ENCODE measurements at places on chromosomes 6 and 20.

GRCh38 chr6:40841721-40842120 lies 197.3 kb downstream of the UNC5CL start:
- no peak for DNase-seq

GRCh38 chr20:51460163-51460562 lies 82.4 kb downstream of the NFATC2 start:
- DNase-seq: no peak

DNA sequence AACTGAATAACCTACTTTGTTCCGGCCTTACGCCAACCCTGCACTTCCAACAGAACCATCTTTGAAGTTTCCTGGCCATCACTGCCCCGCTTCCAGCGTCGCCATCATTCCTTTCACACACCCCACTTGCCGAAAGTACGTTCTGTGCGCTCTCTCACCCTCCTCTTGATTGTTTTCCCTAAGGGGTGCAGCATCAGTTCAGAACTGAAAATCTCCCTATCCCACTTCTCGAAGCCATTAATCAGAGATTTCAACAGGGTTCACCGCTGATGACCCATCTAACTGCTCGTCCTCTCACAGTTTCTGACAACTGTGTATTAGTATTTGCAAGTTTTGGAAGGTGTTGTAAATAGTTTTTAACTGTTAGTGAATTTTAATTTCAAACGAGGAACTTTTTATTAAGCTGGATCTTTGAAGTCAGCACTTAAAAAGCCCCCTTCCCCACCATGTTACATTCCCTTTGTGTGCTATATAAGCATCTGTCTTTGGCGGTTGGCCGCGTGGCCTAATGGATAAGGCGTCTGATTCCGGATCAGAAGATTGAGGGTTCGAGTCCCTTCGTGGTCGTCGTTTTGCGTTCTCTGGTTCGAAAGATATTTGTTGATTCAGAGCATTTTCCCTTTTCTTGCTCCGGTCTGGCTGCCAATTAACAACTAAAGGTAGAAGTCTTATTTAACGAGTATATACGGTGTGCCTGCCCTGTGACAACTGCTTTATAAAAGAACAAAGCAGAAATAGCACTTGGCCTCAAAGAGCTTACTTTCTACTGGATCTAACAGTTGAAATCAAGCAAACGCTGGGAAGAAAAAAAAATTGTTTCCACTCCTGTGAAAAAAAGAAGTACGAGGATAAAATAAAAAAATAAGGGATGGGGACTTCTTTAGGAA lies 42.6 kb downstream of the TRIM27 start:
- peak; percentile 80 for DNase-seq

GRCh38 chr6:150759483-150759882 lies 106.0 kb upstream of the MTHFD1L start:
- no peak for DNase-seq

DNA sequence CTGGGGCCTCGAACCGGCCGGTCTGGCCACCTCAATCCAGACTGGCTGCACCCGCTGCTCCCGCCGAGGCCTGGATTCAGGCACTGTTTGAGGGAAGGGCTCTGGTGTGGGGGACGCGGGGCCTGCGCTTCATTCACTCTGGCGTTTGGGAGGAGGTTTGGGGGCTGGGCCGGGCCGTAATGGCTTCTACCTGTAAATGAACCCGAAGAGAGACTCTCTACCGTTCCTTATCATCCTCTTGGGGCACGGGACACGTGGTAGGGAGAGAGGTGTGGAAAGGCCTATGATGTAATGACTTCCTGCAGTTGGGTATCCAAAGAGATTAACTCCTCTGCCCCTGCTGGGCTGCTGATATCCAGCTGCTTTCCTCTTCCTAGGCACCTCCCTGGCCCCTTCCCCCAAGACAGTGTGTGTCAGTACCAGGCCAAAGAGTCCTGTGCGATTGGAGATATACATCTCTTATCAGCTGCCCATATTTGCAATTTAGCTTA lies 1.8 kb downstream of the FOXO3 start:
- DNase-seq: peak; percentile 94

DNA sequence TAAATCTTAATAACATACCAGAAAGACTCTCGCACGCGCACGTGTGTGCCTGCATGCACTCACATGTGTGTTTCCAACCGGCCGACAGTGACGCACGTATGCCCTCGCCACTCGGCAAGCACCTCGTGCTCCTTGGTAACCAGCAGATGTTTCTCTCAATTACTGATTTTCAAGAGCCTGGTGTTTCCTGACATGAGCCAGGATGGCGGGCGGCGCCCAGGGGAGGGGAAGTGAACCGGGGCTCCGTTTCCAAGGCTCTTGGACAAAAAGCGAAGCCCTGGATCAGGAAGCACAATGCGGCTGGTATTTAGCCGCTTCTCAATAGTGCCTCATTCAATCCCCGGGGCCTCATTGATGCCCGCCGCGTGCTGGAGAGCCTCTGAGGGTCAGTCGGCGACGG lies 37.7 kb downstream of the PMEPA1 start:
- no peak for DNase-seq

- no peak for DNase-seq
Observed at GRCh38 chr6:89180971-89181370, 35.1 kb downstream of the PM20D2 start.

DNA sequence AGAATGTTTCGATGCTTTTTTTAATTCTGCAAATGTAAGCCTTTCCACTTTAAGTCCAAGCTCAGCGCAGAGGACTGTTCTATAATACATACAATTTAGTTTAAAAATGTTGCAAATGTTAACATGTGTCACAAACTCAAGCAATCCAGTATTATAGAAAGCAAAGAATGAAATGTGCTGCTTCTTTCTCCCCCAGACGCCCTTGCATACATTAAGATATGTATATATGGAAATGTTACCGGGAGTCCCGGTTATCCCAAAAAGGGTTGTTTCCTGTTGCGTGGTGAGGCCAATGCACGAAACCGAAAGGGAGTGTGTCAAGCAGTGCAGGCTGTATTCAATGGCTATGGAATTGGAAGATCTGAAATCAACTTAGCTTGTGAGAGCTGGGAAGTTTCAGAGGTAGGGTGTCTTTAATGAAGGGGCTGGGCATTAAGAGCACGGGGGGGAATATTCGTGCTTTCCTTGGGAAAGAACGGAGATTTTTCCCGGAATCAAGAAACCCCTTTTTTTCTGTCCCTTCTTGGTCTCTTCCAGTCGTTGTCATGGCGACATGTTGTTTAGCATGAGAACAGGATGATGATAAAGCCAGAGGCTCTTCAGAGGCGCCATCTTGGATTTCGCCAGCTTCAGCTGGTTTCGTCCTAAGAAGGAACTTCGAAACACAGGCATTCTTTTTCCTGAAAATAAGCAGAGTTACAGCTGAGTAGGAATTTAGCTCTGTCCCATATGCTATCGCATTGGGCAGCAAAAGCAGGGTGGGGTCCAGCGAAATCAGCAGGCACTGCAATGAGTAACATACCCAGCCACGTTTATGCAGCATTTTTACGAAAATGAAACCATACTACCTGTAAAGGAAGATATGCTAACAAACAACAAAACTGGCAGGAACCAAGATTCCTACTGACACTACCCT lies 10.1 kb upstream of the NQO2 start:
- peak; percentile 93 for DNase-seq

DNA sequence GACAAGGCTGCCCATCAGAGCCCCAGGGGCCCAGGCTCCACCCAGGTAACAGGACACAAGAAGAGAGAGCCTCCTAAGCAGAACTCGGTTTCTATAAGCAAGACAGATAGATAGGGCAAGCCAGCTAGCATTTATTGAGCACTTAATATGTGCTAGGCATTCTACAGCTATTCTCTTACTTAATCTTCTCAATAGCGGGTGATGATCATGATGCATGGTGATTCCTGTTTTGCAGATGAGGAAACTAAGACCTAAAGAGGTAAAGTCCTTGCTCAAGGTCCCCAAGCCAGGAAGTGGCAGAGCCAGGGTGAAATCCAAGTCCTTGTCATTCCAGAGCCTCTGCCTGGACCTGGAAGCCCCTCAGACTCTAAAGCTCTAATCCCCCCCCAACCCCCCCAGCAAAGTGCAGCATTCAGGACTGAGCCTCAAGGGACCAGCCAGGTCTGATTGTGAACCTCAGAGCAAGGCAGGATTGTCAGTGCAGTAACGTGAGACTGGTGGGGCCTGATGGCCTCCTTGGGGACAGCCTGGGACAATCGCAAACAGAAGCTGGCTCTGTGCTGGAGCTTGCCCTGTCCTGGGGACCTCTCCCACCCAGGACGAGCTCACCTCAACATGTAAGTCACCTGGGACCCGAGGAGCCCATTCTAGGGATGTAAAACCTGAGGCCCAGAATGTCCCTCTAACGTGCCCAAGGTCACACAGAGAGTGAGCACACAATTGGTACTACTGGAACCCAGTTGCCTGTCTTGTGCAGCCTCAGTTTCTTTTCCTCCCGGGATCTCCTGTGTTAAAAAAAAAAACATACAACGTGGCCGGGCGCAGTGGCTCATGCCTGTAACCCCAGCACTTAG lies 48.4 kb upstream of the PTGIS start:
- peak; percentile 29 for DNase-seq

- no peak for DNase-seq
Observed at GRCh38 chr6:119350952-119351372, 1.4 kb upstream of the MAN1A1 start.

DNA sequence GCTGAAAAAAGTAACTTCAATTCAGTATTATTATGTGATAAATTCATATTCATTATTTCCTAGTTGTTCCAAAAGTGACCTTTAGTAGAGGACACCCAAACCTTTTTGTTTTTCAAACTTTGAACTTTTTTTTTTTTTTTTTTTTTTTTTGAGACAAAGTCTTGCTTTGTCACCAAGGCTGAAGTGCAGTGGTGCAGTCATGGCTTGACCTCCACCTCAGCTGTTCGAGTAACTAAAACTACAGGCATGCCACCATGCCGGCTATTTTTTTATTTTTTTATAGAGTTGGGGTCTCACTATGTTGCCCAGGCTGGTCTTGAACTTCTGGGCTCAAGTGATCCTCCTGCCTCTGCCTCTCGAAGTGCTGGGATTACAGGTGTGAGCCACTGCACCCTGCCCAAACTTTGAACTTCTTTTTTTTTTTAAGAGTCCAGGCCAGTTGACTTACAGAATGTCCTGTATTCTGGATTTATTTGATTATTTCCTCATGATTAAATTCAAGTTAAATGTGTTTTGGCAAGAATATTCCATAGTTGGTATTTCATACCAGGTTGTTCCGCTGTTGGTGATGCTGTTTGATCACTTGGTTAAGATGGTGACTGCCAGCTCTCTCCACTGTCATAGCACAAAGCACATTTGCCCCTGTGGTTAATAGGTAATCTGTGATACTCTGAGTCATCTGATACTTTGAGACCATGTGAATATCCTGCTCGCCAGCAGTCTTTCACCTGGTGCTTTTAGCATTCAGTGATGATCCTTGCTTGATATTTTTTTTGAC lies 48.0 kb downstream of the VAPB start:
- no peak for DNase-seq

DNA sequence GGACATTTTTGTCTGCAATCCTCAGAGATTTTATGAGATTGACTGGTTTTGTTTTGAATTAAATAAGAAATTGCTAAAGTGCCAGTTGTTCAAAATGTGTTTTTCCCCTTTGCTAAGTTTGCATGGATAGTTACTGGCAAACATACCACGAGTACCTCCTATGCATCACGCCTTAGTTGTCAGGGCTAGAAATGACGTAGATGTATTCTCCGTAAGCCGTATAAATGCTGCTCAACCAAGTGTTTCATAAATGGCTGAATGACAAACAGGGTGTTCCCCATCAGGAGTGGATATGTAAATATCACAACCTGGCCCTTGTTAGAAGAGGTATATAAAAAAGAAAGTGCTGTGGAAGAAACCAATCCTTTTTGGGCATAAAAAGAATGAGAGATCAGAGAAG lies 341.1 kb upstream of the ZFP64 start:
- no peak for DNase-seq

DNA sequence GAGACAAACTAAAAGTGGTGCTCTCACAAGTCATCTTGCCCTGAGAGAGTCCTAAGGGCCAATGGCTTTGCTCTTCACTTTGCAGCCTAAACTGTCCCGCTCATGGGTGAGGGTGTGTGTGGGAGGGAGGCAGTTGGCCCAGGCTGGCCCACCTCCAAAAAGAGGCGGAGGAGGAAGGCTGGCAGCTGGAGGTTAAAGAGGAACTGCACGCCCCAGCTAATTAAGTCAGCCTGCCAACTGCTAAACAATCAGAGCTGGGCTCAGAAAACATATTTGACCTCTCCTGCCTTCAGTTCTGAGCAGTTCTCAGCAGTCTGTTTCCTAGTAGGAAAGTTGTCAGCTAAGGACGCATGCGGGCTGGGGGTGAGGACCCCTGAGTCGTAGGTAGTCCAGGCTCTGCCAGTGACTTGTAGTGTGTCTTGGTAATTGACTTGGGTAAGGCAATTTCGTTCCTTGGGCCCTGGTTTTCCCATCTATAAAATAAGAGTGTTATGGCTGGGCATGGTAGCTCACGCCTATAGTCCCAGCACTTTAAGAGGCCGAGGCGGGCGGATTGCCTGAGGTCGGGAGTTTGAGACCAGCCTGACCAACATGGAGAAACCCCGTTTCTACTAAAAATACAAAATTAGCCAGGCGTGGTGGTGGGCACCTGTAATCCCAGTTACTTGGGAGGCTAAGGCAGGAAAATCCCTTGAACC lies 17.0 kb downstream of the GSS start:
- peak; percentile 95 for DNase-seq

- DNase-seq: no peak
Observed at GRCh38 chr20:46670585-46671584, 18.4 kb downstream of the TP53RK start.

- peak; percentile 90 for DNase-seq
Observed at GRCh38 chr20:33663161-33664084, 1.3 kb downstream of the C20orf144 start.

- DNase-seq: no peak
Observed at GRCh38 chr20:31841928-31842327, 3.5 kb downstream of the FOXS1 start.

GRCh38 chr6:49888742-49889431 lies 22.6 kb upstream of the CRISP1 start:
- no peak for DNase-seq

- DNase-seq: peak; percentile 81
Observed at GRCh38 chr6:1605893-1606779, 3.6 kb upstream of the FOXC1 start.

GRCh38 chr6:84403545-84403944 lies 176.1 kb upstream of the CEP162 start:
- no peak for DNase-seq

GRCh38 chr6:104796031-104796785 lies 63.5 kb downstream of the HACE1 start:
- DNase-seq: no peak

DNA sequence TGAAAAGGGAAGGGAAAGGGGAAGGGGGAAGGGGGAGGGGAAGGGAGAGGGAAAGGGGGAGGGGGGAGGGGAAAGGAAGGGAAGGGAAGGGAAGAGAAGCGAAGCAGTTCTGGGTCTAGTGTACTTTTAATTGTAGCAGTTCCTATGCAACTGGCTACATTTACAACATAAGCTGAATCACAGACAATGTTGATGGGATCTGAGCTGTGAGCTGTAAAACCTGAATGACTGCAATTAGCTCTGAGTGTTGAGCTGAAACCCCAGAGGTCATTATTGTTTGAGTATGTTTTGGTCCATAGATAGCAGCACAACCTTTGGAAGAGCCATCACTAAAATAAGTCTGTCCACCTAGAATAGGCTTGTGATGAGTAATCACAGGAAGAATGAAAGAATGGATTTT lies 7.2 kb upstream of the ABHD12 start:
- DNase-seq: no peak

All from NB4 (cell line).